ENCODE measurements at places on chromosomes 2 and 18.

DNA sequence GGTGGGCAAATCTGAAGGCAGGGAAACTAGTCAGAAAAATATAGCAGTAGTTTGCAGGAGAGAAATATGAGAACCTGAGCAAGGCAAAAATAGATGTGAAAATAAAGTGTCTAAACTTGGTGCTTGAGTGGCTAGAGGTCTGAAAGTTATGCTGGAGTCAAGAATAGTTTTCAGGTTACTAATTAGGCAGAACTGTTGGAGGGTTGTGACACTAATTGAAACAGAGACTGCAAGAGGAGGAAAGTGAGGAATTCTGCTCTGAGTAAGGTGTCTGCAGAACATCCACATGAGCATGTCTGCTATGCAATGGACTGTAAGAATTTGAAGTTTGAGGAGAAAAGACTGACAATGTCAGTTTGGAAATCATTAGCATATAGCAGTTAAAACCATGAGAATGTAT is 444.0 kb upstream of the LRRTM1 start:
- no peak for DNase-seq

DNA sequence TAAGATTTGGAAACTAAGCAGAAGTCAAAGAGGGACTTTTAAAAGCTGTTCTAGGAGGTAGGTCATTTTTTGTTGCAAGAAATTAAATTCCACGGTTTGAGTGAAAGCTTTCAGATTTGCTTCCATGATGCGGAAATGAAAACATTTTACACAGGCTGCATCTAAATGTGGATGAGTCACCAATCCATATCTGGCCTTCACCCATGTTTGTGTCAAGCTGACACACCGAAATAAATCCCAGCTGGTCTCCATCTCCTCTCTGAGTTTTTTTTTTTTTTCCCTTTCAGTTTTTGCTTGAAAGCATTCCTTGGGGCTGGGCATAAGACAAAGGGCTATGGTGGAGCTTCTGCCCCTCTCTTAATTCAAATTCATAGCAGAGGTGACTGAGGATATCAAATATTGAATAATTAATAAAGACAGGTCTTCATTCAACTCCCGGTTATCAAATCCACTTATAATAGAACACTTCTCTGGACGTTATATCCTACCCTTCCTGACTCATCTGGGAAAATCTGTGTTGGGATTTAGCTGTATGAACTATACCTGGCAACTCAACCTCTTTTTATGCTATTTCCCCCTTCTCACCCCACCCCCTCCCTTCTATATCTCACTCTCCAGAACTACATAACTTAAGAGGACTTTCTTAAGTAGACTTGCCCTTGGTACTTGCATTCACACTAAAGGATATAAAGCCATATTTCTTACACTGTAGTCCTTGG is 558.3 kb upstream of the GCFC2 start:
- DNase-seq = no peak

GRCh38 chr2:70367722-70368323 is 66.0 kb upstream of the FAM136A start:
- no peak for DNase-seq

DNA sequence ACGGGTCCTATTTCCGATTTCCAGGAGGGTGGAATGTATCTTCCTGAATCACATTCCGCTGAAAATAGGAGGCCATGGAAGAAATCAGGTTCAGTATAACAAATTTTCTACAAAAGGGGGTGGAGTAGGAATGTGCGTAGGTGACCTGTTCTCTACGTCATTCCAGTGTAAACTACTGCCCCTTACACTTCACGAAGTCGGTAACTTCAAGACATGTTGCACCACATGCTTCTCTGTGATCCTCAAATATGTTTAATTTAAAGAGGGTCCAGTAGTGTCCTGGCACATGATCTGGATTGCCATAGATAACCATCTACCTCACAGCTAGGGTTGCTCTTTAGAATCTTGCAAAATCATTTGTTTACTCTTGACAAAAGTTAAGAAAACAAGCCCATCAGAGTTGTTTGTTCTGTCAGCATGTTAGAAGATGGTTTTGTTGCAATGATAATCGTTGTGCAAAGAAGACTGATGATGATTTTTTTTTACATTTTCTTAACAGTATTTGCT is 7.5 kb upstream of the CPS1 start:
- DNase-seq = no peak

GRCh38 chr2:6917071-6917760 is at the start of gene RNF144A:
TSS of gene RNF144A (plus strand) at chr2:6917412. CDS start at chr2:6996927, 79,515 bp downstream.
- DNase-seq = no peak

GRCh38 chr18:49886891-49887764 is 73.8 kb upstream of the ACAA2 start:
- DNase-seq = peak; percentile 50

DNA sequence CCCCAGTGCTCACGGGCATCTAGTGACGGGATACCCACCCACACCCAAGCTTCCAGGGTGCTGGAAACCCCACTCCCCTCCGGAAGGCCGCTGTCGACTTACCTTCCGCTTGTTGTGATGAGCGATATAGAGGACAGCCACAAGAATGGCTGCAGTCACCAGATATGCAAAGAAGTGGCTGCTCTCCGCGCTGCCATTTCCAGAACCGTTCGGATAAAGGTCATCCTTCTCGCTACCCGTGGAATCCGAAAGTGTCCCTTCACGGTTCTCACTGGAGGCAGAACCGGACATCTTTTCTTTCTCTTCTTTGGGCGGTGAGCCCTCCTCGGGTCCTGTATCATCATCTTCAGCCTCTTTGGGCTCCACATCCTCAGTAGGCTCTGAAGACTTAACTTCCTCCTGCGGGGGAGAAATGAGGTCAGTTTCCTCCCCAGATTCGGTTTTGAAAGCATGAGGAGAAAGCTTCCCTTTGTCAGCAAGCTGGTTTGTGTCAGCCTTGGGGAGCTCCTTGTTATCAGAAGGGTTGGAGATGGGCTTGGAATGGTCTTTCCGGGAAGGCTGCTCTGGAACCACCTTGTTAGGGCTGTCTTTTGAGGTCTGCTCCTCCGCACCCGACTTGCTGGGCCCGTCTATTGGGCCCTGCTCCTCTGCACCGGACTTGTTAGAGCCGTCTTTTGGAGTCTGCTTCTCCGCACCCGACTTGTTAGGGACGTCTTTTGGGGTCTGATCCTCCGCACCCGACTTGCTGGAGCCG is 1.2 kb downstream of the TGOLN2 start:
- DNase-seq = no peak

- DNase-seq = no peak
Measured at GRCh38 chr2:109428841-109429566, 184.8 kb downstream of the SEPTIN10 start.

DNA sequence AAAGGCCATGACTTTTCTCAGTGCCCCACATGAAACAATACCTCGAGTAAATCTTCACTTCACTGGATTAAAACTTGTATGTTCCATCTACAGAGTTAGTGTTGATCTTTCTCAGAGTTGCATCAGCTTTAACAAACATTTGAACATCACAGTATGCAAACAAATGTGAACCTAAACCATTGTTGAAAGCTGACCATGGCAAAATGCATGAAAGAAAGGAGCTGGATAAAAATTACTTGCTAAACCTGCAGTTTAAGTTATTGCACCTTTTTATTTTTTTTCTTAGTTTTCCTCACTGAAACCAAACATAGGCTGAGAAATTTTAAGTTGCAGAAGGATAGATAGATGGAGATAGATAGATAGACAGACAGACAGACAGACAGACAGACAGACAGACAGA is 107.2 kb upstream of the UGP2 start:
- DNase-seq = no peak

GRCh38 chr18:27061488-27062095 is 123.5 kb downstream of the CHST9 start:
- DNase-seq = no peak

GRCh38 chr2:157843081-157843480 is 33.0 kb downstream of the ACVR1 start:
- no peak for DNase-seq

GRCh38 chr2:112936927-112937232 is 25.9 kb downstream of the IL37 start:
- DNase-seq = no peak

GRCh38 chr18:77765468-77765867 is 515.8 kb downstream of the GALR1 start:
- no peak for DNase-seq

DNA sequence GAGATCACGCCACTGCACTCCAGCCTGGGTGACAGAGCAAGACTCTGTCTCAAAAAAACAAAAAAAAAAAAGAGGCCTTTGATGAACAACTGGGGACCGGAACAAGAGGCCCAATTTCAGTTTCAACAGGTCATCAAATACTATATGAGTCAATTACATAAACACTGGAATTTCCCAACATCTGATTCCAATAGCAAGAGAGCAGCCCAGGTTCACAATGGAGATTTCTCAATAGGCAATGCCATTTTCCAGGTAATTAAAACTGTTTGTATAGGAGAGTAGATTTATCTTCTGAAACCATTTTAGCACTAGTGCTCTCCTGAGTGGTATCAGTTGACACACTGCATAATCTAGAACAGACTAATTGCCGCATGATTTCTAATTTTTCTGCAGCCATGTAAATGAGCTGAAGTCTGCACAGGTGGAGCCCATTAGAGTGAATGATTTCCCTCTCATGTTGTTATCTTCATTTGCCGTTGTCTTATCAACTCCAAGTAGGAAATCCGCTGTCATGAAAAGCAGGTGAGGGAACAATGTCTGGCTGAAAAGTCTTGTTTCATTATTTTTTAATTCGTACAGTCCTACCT is 264.1 kb upstream of the MEIS1 start:
- peak; percentile 20 for DNase-seq

DNA sequence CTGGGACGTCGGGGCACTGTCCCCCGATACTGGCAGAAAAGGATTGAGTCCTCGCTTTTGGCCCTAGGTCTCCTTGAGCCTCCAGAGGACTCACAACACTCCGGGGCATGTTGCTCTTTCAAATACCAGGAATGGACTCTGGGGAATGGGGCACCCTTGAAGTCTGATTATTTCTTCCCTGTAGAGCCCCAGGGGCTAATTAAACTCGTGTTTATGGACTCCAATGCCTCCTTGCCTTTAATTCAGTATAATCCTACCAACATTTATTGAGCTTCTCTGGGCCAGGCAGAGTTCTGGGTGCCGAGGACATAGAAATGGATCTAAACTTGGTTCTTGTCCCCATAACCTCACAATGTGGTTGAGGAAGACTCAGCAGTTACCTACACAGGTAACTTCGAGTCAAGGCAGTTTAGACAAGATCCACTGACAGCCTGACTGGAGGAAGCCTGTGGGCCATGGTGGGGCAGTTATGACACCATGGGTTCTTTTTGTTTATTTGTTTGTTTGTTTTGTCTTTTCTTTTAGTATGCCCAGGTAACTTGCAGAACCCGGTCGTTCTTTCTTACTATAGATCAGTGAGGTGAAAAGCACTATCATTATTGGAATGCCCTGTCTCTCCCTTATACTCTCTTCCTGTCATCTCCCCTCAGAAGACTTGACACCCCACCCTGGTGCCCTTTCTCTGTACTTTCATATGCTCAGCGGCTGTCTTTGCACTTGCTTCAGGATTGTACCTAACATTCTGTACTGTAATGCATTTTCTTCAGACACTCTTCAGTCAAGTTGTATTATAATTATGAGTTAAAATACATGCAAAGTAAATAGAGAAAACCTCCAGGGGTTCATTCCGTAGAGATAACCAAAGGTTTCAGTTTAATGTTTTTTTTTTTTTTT is 3.2 kb downstream of the CFLAR start:
- DNase-seq = no peak

DNA sequence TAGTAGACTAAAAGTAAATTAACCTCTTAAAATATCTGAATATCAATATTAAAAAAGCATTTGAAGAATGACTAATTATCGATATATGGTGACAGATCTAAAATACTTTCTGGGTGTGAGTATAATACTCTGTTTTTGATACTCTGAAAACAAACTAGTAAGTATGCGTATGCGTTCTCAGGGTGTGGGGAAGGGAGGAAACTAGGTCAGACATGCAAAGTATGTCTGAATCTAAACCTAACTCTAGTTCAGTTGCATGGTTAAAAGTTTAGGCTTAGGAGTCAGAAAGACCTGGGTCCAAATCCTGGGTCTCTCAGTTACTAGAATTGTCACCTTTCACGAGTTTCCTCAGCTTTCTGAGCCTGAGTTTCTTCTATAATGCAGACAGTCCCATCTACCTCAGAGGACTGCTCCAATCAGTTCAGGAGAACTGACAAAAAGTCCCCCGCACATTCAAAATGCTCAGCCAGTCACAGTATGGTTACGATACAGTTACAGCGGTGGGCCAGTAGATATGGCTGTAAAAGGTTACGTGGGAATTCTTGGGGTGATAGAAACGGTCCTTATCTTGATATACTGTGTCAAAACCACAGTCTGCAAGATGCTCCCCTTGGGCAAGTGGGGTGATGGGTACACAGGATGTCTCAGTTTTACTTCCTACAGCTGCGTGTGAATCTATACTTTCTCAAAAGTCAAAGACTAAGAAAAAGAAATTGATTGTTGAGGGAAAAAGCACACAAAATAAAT is 29.2 kb downstream of the UNC50 start:
- no peak for DNase-seq

- DNase-seq = no peak
Measured at GRCh38 chr2:84116143-84116542, 342.9 kb downstream of the SUCLG1 start.

All from epithelial cell of prostate (primary cell).